NCI-H2081 treated with DMSO at 0.1 percent for 48 hours (cell line): ENCODE measurements at places on chromosomes 5 and 9.

GRCh38 chr9:28365728-28366127 is 792.4 kb upstream of the C9orf72 start:
- no peak for DNase-seq

GRCh38 chr5:112239996-112240395 is 179.1 kb downstream of the EPB41L4A start:
- no peak for DNase-seq

- DNase-seq: no peak
Measured at GRCh38 chr5:174612686-174613085, 111.7 kb upstream of the MSX2 start.

DNA sequence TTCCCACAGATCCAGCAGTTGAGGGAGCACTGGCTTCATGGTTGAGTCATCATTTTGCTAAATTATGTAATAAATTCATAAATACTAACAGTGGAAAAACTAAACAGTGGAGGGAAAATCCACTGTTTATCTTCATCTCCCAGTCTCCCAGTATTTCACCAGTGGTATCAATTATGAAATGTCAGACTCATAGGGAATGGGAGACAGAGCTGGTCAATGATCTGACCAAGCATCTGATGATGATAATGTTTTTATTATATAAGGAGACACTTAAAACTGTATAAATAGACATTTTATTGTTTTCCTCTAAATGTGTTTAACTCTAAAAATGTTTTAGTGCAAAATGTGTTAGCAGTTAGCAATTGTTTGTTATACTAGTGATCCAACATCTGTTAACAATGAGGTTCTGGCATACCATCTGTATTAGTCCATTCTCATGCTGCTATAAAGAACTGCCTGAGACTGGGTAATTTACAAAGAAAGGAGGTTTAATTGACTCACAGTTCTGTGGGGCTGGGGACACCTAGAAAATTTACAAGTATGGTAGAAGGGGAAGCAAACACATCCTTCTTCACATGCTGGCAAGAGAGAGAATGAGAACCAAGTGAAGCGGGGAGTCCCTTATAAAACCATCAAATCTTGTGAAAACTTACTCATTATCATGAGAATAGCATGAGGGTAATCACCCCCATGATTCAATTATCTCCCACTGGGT is 11.8 kb upstream of the REEP5 start:
- DNase-seq: no peak

DNA sequence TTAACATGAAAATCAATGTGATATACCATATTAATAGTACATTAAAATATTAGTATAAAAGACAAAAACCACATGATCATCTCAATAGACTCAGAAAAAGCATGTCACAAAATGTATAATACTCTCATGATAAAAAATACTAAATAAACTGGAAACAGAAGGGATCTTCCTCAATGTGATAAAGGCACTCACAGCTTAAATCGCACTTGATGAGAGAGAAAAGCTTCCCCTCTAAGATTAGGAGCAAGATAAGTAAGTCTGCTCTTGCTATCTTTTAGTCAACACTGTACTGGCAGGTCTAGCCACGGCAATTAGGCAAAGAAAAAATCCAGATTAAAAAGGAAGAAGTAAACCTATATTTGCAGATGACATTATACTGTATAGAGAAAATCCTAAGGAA is 21.8 kb upstream of the MSH3 start:
- no peak for DNase-seq

DNA sequence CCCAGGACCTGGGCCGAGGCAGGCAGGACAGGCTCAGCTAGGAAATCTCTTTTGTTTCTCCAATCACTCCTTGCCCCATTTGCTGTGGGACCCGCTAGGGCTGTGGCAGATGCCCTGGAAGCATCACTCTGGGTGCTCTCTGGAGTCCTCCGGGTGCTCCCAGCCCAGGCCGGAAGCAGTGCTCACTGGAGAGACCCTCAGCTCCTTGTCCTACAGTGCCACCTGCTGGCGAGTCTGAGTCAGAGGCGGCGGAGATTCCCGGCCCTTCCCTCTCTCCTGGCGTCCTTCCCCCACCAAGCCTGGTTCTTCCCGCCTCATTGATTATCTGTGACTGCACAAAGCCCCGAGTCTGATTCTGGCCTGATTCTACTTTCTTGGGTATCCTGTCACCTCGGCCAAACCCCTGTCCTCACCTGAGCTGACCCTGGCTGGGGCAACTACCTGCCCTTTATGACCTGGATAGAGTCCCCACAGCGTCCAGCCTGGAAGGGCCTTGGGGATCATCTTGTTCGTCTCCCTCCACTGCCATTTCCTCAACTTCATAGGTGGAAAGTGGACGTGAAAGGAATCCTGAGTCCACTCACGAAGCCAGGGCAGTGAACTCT is 7.3 kb upstream of the BARHL1 start:
- no peak for DNase-seq

GRCh38 chr5:121533814-121534213 is 317.9 kb upstream of the FTMT start:
- no peak for DNase-seq
